H1 (cell line): ENCODE measurements at places on chromosomes 16 and 17.

DNA sequence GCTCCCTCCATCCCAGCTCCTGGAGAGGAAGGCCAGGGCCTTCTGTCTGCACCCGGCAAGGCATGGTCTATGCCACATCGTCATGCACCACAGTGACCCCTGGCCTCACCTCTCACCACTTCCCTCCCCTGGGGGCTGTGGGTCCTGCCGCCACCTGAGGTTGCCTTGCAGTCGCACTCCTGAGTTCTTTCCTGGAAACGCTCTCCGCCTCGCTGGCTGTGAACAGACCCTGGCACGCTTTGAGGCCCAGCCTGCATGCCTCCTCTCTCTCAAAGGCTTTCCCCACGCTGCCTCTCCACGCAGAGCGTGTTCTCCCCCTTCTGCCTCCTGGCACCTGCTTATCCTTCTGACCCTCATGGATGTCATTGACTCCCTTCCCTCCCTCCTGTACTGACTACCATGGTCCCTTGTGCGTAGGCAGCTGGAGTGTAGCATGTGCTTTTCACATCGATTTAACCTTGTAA, 45.4 kb downstream of the SEC14L1 start:
- DNase-seq, result no peak

GRCh38 chr17:7064261-7064660, 15.8 kb downstream of the CLEC10A start:
- no peak for DNase-seq

GRCh38 chr17:17924131-17924856, 47.9 kb downstream of the TOM1L2 start:
- no peak for DNase-seq

GRCh38 chr16:56986361-56986760, 3.0 kb upstream of the NLRC5 start:
- DNase-seq, result no peak

DNA sequence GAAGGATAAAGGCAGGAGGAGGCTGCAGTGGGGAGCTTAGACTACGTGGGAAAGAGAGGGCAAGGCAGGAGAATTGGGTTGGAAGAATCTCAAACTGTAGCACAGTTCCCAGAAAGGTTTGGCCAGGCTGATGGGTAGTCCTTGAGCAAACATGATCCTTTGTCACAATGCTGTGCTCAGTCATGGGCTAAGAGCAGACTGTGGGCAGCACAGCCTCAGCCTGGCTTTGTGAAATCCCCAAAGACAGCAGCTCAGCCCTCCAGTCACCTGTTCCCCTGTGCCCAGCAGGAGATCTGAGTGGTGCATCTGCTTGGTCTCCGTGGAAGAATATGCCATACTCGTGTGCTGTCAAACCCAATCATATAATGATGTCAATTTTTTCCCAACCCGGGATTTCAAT, 10.6 kb upstream of the ENGASE start:
- DNase-seq, result no peak

DNA sequence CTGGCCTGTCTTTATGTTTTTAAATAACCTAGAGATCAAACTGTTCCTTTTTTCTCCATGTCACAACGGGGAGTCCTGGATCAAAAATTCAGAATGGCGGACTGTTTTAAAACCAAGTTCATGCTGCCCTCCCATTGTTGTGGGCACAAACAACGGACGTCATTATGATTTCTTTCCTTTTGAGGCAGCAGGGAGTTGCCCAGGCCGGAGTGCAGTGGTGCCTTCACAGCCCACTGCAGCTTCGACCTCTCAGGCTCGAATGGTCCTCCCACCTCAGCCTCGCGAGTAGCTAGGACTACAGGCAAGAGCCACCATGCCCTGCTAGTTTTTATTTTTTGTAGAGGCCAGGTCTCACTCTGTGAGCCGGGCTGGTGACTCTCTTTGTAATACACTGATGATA, 26.5 kb downstream of the NDE1 start:
- no peak for DNase-seq

GRCh38 chr17:79930877-79931816, 91.9 kb upstream of the CBX4 start:
- DNase-seq, result no peak

DNA sequence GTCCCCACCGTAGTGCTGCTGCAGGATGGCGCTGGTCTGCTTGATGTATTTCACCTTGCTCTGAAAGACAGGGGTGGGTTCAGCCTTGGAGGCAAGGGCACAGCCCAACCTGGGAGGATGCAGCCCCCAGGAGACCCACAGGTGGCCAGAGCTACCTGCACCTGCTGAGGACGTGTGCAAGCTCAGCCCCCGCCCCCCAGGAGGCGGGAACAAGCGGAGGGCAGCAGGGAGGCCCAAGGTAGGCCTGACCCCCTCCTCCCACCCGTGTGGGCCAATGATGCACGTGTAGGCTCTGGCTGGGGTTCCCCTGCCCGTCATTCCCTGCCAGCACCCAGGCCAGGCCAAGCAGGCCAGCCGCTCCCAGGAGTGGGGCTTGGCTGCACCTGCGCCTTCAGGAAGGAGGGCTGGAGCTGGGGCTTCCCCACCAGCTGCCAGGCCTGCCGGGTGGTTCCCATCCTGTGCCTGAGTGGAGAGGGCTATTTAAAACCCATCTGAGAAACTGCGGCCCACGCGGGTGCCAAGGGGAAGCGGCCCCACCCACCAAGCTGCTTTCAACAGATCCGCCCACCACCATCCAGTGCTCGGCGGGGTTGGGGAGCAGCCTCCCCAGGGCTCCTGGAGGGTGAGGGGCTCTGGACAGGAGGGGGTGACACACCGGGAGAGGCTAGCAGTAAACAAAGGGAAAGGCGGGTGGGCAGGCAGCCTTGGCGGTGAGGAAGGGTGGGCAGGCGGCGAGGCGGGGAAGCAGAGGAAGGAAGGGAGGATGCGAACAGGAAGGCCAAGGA, 3.8 kb downstream of the NTHL1 start:
- no peak for DNase-seq

DNA sequence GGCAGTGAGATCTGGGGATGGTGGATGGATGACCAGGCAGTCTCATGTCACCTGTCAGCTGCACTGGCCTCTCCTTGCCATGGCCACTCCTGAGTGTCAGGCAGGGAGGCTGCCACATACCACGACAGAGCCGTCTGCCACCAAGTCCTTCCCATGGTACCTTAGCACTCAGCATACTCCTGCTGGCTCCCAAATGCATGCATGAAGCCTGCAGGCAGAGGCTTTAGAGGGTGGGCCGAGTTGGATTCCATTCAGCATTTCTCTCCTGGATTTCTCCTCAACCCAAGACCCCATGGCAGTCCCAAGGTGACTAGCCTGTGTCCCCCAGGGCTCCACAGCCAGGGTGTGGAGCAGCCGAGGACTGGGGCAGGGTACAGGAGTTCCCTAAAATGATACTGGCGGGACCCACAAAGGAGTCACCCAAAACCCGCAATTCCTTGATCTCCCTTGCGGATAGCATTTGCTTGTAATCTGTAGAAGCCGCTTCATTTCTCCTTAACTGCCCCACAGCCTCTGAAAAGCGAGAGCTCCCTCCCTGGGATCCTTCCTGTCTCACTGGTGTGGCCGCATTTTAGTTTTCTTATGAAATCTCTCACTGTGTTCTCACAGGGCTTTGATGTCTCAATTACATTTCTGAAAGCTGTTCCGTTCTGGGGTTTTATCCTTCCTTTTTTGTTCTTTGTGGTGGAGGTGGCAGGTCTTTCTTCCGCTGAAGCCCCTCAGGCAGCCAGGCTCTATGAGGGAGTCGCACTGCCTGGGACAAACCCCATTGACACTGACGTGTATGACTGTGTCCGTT, 141.4 kb downstream of the SOCS1 start:
- no peak for DNase-seq

- DNase-seq, result no peak
These were observed 16.0 kb downstream of the CSNK1D start for GRCh38 chr17:82257473-82257872.

GRCh38 chr16:49745311-49745747, 110.6 kb downstream of the ZNF423 start:
- no peak for DNase-seq

DNA sequence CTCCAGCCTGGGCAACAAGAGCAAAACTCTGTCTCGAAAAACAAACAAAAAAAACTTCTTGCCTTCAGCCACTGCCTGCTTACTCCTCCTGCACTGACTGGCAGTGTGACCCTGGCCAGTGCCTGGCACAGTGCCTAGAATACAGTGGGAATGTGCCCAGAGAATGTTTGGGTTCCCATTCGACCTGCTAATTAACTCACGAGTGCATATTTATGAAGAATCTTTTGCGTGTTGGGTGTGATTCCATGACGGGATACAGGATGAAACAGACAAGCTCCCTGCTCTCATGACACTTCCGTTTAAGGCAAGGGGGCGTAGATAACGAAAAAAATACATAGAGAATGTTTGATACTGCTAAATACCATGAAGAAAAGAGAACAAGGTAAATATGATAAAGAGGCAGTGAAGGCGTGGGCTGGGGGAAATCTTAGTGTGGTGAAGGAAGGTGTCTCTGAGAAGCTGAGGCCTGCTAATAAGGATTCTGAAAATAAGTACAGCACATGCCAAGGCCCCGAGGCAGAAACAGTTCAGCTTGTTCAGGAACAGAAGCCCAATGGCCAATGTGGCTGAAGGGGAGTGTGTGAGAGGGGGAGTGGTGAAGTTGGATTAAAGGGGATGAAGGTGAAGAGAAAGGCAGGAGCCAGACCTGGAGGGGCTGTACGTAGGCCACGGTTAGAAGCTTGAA, 4.3 kb downstream of the ABI3 start:
- DNase-seq, result no peak

DNA sequence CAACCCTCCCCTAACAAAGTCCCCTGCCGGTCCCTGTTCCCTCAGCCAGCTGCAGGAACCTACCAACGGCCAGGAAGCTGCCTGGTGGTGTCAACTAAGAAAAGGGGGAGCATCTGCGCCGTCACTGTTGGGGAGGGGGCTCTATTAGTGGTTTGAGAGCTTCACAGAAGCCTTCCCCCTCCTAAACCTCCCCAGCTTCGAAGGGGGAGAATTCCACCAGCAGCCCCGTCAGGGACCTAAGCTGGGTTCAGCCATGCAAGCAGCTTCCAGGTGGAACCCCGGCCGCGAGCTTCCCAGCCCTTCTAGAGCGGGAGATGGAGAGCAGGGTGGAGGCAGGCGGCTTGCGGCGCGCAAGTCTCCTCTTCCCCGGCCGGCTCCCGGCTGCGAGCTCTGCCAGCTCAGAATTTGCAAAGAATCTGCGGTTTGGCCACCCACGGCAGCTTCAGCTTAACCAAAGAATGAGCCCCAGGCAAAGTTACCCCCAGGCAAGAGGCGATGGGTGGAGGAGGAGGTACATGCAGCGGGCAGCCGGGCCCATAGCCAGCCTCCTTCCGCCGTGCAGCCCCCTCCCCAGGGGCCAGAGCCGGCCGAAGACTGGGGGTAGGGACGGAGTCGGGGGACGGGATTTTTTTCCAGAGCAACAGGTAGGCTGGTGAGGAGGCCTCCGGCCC, 33.7 kb downstream of the DDX19A start:
- DNase-seq, result peak; percentile 79

GRCh38 chr17:61233991-61234750, 165.5 kb upstream of the TBX2 start:
- no peak for DNase-seq

GRCh38 chr17:2086306-2086705, 31.4 kb downstream of the HIC1 start:
- DNase-seq, result no peak

DNA sequence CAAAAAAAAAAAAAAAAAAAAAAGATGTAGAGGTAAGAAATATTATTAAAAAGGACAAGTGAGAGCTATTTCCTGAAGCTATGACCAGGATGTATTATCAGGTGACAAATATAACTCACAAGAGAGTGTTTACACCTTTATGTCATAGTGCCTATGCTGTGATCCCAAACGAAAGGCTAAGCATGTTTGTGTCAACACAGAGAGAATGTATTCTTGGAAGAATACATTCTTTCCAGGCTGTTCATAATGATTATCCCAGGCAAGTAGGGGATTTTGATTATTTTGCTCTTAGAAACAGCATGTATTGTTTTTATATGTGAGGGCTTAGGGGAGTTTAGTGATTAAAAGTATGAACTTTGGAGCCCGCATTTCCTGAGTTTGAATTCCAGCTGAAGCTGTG, 175.0 kb downstream of the SPECC1 start:
- no peak for DNase-seq

DNA sequence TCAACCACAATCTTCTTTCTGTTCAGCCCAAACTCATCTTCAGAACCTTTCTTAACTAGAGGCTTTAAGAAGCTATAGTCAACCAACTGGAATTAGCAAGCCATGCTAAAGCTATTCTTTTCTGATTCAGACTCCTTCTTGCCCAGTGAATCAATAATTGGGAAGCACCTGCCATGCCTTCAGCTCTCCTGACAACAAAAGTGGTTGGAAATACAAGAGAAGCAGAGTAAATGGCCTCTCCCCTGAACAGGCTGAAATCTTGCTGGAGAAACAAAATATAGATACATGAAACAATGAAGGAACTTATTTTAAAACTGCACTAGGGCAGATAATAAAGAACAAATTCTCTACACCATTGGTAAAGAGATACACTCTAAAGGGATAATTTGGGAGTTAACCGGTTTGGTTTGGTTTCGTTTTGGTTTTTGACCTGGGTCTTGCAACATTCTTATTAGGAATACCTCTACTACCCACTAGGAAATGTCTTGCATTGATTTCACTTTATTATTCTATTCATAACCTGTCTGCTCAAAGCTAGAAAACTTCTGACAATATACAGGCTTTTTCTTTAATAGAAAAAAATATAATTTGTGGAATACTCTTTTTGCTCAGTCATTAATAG, 173.6 kb upstream of the DYNLRB2 start:
- no peak for DNase-seq

GRCh38 chr17:78211032-78211431, 3.0 kb upstream of the BIRC5 start:
- no peak for DNase-seq

DNA sequence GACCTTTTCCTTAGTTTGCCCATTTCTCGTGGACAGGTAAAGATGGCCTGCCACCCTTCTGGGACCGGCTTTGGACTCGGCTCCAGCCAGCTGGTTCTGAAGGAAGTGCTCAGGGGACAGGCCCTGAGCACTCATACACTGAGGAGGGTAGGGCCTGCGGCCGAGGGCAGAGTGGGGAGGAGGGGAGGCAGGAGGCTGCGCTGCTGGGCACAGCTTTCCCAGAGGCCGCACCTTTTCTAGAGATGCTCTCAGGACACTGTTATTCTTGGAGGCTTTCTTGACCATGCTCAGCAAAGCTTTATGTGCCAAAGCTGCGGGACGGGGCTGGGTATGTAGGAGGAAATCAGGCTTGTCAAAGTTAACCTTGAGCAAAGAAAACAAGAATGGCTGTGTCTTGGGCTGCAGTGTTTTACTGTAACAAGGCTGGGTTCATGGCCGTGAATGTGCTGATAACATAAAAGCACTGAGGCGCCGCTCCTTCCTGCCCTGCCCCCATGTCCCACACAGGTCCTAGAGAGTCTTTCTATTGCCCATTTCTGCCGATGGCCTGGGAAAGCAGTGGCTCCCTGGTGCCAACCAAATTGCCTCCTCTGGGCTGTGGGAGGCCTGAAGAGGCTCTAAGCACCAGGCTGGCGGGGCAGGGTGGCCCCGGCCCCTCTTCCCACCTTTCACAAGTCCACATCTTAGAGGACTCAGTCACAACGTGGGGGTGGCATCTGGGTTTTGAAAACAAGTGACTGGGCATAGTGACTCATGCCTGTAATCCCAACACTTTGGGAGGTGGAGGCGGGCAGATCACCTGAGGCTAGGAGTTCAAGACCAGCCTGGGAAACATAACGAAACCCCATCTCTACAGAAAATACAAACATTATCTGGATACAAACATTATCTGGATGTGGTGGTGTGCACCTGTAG, 22.3 kb upstream of the TIMP2 start:
- no peak for DNase-seq
